Stimulated activated CD8-positive, alpha-beta memory T cell treated with anti-CD3 and anti-CD28 coated beads, Interleukin-15, amount 100 ng/mL, for 4 hours (primary cell): ENCODE measurements at places on chromosomes 3 and 15.

DNA sequence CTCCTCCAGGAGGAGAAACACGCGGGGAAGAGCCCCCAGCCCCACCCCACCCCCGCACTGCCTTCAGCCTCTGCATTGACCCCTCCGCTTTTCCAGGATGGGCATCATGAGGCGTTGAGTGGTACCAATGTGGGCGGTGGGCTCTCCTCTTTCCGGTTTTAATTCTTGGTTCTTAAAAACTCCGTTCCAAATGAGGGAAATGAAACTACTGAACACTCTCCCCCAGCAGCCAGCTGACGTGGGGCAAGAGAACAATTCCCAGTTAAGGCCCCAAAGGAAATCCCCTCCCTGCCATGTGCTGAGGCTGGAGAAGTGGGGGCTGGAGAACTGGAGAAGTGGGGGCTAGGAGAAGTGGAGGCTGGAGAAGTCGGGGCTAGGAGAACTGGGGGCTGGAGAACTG is 5.3 kb upstream of the NRROS start:
- DNase-seq: no peak

GRCh38 chr3:112681822-112682325 is 40.9 kb upstream of the CCDC80 start:
- no peak for DNase-seq

- DNase-seq: no peak
These were observed 11.0 kb upstream of the PLXNA1 start for GRCh38 chr3:126971891-126972351.

DNA sequence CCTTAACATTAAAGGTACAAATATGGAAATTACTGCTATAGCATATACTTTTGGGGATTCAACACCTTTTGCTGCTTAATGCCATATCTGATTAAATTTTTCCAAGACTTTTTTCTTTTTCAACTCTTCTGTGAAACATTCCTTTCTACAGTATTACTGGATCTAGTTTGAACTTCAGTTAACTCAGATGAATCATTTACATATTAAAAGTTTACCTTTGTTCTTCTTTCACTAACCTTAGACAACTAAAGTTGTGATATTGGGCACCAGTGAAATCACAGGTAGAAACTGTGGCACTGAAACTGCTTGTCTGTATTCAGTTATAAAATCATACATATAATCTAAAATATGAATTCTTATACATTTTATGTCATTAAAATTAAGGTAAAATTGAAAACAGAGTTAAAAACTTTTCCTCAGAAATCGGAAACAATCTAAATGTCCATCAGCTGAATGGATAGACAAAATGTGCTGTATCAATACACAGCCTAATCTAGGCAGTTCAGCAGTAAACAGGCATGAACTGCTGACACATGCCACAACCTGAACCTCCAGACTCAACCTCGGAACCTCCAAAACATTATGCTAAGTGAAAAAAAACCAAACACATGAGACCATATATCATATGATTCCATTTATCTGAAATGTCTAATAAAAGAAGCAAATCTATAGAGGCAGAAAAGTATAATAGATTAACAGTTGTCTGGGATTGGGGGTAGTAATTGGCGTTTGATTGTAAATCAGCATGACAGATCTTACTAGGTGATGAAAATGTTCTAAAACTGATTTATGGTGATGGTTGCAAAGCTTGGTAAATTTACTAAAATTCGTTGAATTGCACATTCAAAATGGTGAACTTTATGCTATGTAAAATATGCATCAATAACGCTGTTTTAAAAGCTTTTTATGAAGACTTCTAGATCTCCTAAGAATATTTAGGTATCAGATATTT is 50.0 kb downstream of the PPARG start:
- DNase-seq: no peak

DNA sequence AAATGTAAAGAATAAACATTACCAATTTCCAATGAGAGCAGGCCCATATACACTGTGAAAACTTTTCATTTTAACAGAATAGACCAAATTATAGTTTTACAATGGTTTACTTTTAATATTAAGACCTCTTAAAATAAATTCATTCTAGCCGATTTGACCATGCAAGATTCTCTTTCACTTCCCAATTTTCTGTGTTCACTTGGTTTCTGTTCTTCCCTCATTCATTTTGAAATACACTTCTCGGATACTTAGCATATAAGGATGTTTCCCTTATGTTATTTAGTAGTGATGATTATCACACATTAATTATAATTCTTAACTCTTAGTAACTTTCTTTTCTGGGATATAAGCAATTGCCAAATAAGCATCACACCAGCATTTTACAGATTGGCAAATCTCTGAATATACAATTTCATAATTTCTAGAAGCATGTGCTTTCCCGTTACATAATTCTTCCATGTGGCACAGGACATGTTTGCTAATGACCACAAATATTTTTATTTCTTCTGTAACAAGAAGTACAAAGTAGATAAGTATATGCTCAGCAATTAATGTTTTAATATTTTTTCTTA is 13.9 kb downstream of the OR5H15 start:
- DNase-seq: no peak
